Activated CD4-positive, alpha-beta T cell treated with anti-CD3 and anti-CD28 coated beads, Interleukin-2, amount 50 U/mL, for 48 hours (primary cell): ENCODE measurements at places on chromosomes 5 and 9.

GRCh38 chr9:131530546-131530919 is 530 bp downstream of the UCK1 start:
- peak; percentile 23 for DNase-seq

DNA sequence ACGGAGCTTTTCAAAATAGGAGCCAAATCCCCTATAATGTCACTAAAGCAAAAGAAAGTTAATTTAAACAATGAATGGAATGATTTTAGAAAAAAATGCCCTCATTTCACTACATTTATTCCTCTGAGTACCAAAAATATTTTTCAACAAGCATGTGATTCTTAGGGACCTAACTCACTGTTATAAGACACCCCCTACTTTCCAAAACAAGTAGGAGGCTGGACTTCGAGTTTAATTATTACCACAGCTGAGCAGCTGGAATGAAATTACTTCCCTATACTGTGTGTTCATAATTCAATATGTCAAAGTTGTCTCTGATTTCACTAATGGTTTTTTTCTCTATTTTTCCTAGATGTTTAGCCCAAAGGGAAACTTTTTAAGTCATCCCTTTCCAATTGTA is 61.6 kb downstream of the SAXO1 start:
- DNase-seq, result no peak

DNA sequence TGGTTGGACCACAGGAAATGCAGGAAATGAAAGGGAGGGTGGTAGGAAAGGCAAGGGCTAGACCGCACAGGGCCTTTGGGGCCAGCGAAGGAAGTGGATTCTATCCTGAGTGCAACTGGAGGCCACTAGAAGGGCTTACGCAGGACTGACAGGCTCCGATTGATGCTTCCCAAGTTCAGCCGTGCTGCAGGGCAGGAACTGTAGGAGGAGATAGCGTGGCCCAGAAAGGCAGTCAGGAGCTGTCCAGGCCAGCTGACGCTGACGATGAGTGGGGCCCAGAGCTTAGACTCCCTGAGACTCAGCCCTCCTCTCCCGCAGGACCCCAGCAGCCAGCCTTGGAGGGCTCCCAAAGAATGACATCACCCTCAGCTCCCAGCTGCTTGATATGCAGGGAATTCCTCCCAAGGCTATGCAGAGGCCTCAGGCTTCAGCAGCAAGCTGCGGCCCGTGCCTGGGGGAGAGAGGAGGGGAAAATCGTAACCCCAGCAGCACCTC is 48.8 kb downstream of the KCNIP1 start:
- no peak for DNase-seq

DNA sequence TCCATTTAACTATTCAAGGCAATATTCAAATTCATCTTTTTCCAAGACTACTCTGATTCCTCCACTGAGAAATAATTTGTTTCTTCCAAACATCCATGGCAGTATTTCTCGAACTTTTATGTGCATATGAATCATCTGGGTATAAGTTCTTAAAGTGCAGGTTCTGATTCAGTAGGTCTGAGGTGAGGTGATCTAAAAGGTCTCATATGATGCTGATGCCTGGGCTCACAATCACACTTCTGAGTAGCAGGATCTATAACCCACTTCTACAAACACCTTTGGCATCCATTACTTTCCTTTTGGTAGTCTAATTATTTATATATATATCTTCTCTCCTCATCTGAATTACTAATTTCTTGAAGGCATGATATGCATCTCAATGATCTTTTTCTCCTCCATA is 7.2 kb downstream of the ERP44 start:
- no peak for DNase-seq

DNA sequence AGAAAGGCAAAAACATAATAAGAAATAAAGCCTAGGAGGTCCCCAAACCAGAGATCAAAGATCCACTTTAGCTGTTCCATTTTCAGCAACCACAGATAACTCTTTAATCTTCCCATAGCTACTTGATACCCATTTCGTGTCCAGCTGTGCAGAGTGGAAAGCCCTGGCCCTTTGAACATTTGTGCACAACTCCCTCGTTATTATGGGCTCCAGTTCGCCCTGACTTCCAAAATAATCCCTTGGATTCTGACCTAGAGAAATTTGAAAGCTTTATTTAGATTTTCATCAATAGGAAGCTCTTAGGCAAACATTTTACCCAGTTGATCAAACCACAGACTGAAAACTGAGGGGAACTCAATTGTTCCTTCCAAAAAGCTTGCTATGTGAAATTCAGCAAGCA is 4.8 kb downstream of the MYOT start:
- DNase-seq, result no peak

GRCh38 chr5:27906481-27906880 is 868.1 kb upstream of the CDH9 start:
- no peak for DNase-seq

DNA sequence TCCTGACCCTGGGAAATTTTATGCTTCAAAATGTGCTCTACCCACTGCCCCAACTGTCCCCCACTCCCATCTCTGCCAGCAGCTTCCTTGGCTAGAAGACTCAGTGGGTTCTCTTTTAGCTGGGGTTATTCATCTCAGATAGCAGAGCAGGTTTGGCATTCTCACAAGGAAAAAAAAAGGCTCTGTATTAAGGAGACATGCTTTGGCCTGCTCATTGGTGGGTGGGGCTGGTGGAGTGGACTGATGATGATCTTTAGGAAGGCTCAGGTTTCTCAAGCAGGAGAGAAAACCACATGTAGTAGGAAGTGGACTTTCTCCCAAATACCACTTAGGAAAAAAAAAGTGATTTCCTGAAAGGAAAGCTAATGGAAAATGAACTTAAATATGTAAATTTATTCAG is 279.2 kb upstream of the ZNF462 start:
- DNase-seq, result no peak

DNA sequence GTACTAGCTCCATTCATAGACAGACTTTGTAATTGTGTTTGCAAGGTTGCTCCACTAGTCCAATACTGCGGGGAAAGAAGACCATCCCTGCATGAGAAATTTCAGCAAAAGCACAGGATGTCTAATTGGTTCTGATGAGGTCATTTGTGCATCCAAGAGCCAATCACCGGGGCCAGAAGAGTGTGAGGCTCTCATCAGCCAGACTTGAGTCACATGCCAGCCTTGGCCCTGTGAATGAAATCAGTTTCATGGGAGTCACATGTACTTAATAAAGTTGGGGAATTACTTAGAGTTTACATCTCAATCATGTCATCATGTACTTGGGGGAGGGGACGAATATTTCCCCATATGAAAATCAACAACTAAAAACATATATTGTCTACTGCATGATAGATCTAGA is 1236.0 kb downstream of the MAT2B start:
- no peak for DNase-seq

- DNase-seq, result no peak
These were observed 386.0 kb downstream of the CHSY3 start for GRCh38 chr5:130290219-130290618.

DNA sequence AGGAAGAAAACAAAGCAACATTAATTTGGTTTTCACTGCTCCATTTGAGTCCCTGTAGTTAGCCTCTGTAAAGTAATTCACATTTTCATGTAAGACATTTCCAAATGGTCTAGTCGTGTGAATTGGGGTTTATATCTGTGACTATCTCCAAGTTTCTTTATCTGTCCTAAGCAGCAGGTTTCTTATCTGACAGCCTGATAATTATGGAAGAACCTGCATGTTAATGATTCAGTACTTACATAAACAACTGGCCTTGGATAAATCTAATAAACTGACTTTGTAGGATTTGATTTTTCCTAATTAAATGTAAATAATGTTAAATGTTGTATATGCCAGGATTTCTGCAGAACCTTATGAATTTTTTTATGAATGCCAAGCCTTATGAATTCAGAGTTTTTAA is 964.9 kb downstream of the NR2F1-AS1 start:
- no peak for DNase-seq

DNA sequence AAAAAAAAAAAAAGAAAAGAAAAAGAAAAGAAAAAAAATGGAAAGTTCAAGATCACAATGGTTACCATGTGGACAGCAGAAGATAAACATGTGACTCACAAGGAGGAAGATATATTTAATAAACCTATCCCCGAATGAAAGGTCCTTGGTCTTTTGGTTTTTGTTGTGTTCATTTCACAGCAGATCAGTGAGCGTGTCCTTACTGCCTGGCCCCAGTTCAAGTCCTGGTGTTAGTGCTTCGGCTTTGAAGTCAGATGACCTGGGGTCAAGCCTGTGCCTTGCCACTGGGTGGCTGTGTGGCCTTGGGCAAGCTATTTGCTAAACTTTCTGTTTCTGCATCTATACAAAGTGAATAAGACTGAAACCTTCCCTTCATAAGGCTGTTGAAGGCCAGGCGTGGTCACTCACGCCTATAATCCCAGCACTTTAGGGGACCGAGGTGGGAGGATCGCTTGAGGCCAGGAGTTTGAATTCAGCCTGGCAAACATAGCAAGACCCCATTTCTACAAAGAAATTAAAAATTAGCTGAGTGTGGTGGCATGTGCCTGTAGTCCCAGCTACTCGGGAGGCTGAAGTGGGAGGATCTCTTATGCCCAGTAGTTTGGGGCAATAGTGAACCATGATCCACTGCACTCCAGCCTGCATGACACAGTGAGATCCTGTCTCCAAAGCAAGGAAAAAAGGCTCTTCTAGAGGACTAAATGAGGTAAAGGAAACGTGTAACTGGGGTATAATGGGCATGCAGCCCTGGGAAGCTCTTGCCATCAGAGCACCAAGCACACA is 94.5 kb upstream of the SPATA31D4 start:
- DNase-seq, result no peak

DNA sequence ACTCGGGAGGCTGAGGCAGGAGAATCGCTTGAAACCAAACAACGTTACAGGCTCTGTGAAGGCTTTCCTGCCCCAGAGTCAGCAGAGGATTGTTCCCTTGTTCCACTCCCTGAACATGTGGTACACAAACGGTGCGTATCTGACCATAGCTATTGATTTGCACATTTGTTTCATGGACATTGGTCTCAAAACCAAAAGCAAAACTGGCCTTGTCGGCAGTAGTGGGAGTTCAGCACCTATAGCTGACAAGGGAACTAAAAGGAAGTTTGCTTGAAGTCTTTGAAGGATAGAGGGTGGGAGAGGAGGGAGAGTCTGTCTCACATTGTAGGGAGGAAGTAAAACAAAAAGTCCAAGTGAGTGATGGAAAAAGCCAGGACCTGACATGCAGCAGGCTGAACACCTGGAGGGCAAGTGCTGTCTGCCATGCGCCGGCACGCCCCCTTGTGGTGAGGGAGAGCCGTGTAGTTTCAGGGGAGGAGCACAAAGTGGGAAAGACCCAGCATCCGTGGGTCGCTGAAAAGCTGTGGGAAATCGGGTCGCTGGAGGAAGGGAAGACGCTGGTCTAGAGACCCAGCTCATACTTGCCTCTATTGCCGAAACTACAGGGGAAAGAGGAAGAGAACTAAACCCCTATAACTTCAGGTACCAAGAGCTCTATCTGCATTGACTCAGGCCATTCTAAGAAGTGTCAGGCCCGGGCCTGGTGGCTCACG is 58.0 kb downstream of the RAD23B start:
- peak; percentile 88 for DNase-seq

GRCh38 chr5:178675922-178676321 is 49.1 kb upstream of the CLK4 start:
- no peak for DNase-seq

- DNase-seq, result no peak
These were observed 51.2 kb downstream of the SCAMP1 start for GRCh38 chr5:78411586-78411985.

- DNase-seq, result no peak
These were observed 154.0 kb downstream of the CDH6 start for GRCh38 chr5:31347552-31347905.
